ENCODE measurements at places on chromosomes 2 and 18. TPM values are rescaled to one million over a fixed set of nuclear protein-coding genes. Genes with fewer than 3 reads are reported as not detected.

CNRIP1 gene
- 1.6 TPM for total RNA-seq

DNA sequence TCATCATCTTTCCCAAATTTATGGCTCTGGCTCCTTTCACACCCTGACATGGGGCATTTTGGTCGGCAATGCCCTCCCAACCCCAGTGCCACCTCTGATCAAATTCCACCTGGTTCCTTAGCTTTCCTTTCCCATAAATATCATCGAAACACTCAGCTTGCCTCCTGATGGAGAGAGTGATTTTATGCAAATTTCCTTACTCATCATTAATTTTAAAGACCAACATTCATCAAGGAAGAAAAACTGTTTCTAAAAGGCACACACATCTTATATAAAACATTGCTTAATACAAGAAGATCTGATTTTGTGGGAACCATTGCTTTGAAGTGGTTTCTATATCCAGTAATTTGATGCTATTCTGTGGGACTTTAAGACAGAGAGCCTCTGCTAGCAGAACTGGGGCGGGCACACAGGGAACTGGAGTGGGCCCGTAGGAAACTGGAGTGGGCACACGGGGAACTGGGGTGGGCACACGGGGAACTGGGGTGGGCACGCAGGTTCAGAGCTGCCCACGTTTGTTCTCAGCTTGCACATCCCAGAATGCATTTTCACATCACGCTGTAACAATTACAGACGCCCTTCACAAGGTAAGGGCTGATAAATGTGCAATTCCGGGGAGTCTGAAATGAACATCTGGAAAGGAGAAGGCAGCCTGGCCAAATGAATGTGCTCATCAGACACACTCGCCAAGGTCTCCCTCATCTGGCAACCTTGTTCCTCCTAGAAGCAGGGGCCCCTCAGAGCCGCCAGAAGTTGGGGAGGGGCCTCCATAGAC is 174.2 kb downstream of the RTP5 start:
- no peak for DNase-seq
- H3K36me3 ChIP-seq: no peaks in the 10 kb centered on the region
- H3K27ac ChIP-seq: no peak overlapping the region
- peaks cover 92% of the 10 kb centered on the region for H3K27me3 ChIP-seq

DNA sequence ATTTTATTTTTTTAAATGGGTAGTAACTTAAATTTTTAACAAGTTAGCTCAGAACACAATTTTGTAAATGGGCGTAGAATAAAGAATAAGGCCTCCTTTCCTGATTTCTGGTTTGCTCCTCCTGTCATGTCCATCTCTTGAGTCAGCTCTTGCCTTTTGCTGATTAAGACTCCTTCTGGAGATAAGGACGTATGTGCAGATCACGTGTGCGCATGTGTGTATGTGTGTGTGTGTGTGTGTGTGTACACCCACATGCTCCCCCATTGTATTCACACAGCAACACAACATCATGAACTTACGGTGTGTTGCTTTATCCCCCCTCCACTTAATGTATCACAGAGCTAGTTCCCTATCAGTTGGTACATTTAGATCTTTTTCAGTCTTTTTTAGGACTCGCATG is 182.9 kb downstream of the PRKCE start:
- H3K36me3 ChIP-seq: peaks cover 14% of the 10 kb centered on the region
- H3K27ac ChIP-seq: no peak overlapping the region
- peaks cover 18% of the 10 kb centered on the region for H3K4me1 ChIP-seq
- no peaks in the 10 kb centered on the region for H3K27me3 ChIP-seq

DNA sequence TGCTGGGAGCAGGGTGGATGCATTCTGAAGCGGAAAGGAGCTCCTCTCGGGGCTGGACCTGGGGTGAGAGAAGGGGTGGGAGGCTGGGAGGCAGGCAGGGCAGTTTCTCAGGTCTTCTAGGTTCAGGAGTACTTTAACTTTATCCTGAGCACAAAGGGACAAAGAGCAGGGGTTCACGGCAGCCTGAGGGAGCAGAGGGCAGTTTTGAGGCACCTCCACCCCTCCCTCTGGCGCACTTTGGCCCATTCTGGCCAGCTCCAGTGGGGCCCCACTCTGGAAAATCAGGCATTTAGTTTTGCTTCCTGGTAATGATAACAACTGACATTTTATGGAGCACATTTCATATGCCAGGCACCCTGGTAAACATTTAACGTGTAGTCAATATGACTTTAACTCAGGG is 14.3 kb downstream of the B3GNT7 start:
- no peak overlapping the region for H3K4me3 ChIP-seq
- H3K27ac ChIP-seq: peak overlapping the region; percentile 99
- peaks cover 20% of the 10 kb centered on the region for H3K36me3 ChIP-seq
- H3K4me1 ChIP-seq: peaks cover 79% of the 10 kb centered on the region
- no peaks in the 10 kb centered on the region for H3K27me3 ChIP-seq

GKN2 gene
- not detected for total RNA-seq

- H3K36me3 ChIP-seq: no peaks in the 10 kb centered on the region
- DNase-seq: no peak
- no peaks in the 10 kb centered on the region for H3K27me3 ChIP-seq
These were observed 2.4 kb upstream of the CHST10 start for GRCh38 chr2:100419915-100420314.

DNA sequence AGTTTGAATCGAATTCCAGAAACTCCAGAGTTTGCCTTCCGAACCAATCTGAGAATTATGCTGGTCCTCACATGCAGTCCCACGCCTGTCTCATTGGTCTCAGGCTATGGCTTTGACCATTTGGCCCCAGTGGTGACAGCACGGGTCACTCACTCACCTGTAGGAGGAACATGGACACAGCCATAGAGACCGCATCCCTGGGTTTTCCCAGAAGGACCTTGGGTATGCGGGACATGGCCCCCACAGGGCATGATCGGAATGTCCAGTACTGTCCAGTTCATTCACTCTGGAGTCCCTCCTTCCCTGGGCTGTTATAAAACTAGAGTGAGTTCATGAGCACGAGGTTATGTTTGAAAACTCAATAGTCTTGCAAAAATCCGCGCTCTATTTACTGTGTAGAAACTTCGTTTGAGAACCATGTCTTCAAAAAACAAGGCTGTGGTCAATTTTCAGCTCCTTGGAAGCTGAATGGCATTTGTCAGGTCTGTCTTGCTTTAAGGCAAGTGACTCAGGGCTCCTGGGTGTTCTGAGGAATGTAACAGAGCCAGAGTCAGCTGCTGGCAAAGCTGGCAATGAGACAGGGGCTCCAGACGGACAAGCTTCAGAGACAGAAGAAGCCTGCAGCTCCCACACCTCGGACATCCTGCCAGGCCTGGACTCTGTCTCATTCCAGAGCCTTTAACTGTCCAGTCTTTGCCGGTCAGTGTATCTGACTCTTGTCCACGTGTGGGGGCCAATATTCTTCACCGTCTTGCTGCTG is 86.7 kb upstream of the TMEM18 start:
- H3K4me3 ChIP-seq: no peak overlapping the region
- peaks cover 18% of the 10 kb centered on the region for H3K27me3 ChIP-seq
- no peak for DNase-seq

DNA sequence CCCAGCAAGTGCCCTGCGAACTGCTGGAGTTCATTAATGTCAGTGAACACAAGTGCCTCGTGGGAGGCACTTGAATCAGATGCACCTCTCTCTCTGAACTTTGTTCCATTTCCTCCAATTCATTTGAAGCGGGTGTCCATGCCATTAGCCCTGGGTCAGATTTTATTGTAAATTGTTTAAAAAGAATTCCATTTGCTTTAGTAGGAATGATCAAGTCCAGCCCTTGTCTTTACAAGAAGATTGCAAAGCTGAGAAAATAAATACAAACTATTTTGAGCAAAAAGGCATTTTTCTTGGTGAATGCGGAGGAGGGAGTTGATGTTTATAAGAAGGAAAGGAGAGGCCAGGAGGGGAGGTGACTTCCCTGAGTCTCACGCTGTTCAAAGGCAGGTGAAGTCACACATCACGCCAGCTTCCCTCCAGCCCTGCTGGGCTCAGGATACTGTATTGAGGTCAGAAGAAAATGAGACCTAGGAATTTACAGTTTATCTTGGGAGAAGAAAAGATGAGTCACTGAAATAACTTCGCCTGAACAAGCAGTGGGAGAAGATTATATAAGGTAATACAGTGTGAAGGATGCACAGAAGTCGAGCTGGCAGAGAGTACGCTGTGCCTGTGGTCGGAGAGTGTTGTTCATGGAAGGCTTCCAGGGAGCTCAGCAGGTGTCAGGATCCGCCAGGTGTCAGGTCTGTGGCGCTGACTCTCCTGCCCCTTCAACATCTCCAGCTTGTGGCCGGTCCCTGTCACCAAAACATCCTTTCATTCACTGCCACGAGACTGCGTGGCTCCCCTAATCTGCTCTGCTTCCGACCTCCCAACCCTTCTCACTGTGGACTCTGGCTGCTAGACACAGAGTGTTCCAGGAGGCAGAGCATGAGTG is 36.5 kb downstream of the EFR3B start:
- H3K4me1 ChIP-seq: peaks cover 8% of the 10 kb centered on the region
- peak overlapping the region; percentile 13 for H3K27ac ChIP-seq
- no peak overlapping the region for H3K4me3 ChIP-seq
- no peak for DNase-seq

DNA sequence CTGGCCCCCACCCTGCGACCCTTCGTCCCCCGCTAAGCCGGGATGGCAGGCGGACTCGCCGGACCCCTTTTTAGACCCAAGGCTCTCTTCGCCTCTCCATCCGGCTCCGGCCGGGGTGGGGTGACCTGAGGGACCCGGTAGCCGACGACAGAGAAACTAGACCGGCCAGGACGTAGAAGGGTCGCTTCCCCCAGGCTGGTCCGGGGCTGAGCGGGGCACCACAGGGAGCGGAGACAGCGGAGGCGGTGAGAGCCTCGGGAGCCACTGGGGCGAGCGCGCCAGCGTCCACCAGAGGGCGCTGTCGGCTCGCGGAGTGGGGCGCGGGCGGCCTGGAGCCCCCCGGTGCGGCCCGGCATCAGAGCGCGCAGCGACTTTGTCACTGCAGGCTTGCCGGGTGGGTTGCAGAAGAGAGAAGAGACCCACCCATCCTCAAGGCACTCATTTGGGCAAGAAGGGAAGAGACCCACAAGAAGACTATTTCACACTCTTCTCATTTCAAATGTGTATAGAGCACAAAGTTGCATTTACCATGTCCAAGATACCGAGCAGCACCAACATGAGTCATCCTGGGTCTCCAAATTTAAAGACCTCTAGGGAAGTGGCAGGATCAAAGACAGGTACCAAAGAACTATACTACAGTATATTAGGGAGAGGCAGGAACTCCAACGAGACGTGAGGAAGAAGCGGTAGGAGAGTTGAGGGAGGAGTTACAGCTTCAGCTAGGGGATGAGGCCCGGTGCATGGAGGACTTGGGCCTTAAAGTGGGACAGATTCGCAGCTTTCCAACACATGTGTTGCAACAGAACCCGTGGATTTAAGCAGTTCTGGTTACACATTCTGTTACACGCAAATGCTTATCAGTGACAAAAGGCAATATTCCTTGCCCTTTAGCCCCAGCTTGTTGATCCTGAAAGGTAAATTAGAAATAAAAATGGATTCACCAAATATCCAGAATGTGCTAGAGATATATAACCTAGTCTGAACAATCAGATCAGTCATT is 7.6 kb upstream of the PRKCE start:
- peaks cover 19% of the 10 kb centered on the region for H3K4me1 ChIP-seq
- H3K4me3 ChIP-seq: peak overlapping the region; percentile 65
- DNase-seq: peak; percentile 75
- peaks cover 54% of the 10 kb centered on the region for H3K27me3 ChIP-seq
- no peak overlapping the region for H3K27ac ChIP-seq
- H3K36me3 ChIP-seq: no peaks in the 10 kb centered on the region

DNA sequence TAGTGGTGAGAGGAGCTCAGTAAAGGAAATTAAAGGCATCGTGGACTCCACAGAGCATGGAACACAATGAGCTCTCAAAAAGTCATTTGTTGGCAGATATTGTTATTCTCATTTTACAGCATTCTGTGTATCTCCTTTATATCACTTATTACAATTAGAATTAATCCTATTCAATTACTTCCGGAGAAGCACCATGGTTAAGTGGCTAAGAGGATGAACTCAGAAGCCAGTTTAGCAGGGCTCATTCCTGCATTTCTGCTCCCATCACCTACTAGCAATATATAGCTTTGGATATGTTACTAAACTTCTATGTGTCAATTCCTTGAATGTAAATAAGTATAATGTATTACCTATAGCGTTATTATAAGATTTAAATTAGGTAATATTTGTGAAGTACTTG is 683.3 kb downstream of the IRS1 start:
- peak overlapping the region; percentile 84 for H3K27ac ChIP-seq
- H3K36me3 ChIP-seq: no peaks in the 10 kb centered on the region
- H3K4me1 ChIP-seq: peaks cover 42% of the 10 kb centered on the region
- H3K4me3 ChIP-seq: peak overlapping the region; percentile 8
- no peak for DNase-seq

DNA sequence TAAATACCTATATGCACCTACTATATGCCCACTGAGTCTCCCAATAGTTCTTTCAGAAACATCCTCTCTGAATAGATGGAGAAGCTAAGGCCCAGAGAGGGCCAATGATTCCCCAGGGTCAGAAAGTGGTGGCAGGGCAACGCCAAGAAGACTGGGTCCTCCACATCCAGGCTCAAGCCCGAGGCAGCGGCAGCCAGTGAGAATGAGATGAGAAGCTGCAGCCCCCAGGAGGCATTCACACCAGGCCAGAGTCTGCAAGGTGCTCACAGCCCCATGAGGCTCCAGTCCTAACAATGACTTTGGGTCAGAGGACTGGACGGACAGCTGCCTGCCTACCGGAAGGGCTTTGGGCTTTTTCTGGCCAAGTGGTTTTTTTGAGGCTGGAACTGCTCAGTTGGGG is 3.5 kb downstream of the TEX261 start:
- H3K4me1 ChIP-seq: peaks cover 17% of the 10 kb centered on the region
- no peaks in the 10 kb centered on the region for H3K27me3 ChIP-seq
- no peak overlapping the region for H3K4me3 ChIP-seq
- DNase-seq: no peak
- H3K27ac ChIP-seq: no peak overlapping the region

DNA sequence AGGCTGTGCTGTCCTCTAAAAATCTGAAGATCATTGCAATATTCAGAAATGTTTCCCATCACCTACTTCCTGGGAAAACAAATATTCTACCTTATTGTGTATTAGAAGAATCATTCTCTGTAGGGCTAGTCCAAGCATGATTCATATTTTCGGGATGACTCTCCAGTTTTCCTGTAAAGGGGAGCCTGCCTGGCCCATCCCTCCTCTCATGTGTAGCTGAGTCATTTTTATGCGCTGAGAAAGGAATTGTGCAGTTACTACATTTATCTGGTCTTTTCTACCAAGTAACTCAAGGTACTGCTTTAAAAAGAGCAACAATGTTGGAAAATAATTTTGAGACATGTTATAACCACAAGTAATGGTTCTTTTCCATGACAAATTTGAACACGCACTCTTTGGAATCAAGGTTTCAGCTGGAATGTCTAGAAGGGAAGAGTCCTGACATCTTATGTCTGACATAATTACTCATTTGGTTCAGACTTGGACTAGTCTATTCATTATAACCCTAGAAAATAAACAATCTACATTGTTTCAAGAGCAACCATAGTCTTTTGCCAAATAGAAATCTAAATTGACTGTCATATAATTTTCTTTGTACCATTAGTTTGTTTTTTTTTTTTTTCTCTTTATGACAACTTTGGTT is 6.6 kb downstream of the DSG3 start:
- no peaks in the 10 kb centered on the region for H3K27me3 ChIP-seq
- H3K4me3 ChIP-seq: no peak overlapping the region
- no peak for DNase-seq
- H3K4me1 ChIP-seq: peaks cover 9% of the 10 kb centered on the region
- H3K36me3 ChIP-seq: no peaks in the 10 kb centered on the region
- H3K27ac ChIP-seq: no peak overlapping the region

GRCh38 chr18:55706898-55707297 is 118.9 kb upstream of the TCF4 start:
- no peaks in the 10 kb centered on the region for H3K4me1 ChIP-seq
- H3K4me3 ChIP-seq: no peak overlapping the region
- H3K36me3 ChIP-seq: 0 out of 2 replicates have a peak, but pooled peaks cover 4% of the 10 kb centered on the region
- DNase-seq: no peak

LYPD1 gene
- total RNA-seq: 4.7 TPM

All from WTC11 (cell line).